ENCODE measurements at places on chromosomes 13 and 19.
A peak's percentile ranks its signal among the peaks of the same experiment; 100 is the strongest.

GRCh38 chr19:42466521-42467182 is 23.9 kb upstream of the CXCL17 start:
- DNase-seq, result no peak

DNA sequence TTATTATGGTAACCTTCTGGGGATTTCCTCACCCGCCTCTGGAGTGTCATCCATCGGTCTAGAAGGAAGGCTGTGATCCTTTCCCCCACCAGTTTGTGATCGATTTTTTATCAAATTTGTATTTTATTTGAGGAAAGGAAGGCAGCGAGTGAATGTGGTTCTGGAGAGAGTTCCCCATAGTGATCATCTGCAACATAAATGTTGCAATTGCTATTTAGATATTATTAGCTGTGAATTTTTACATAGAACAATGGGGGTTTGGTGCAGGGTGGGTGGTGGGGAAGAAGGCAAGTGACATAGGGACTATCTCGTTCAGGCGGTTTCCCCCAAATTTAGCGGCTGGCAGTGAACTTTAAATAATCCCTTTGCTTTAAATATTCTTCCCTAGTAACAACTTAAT is 1.2 kb downstream of the CDK8 start:
- DNase-seq, result no peak

DNA sequence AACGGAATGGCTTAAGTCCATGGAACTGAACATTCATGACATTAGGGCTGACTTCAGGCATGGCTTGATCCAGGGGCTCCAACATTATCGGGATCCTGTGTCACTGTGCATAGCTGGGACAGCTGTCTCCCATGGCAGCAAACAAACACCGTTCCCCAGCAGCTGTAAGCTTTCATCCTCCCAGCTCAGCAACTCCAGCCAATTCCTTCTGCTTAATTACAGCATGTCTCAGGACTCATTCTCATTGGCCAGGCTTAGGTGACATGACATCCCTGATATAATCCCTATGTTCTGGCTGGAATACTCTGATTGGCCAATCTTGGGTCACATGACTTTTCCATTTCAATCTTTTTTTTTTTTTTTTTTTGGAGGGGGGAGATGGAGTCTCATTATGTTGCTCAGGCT is 10.9 kb upstream of the TLE5 start:
- peak; percentile 58 for DNase-seq

GRCh38 chr13:30618930-30619279 is 1.2 kb downstream of the USPL1 start:
- no peak for DNase-seq

DNA sequence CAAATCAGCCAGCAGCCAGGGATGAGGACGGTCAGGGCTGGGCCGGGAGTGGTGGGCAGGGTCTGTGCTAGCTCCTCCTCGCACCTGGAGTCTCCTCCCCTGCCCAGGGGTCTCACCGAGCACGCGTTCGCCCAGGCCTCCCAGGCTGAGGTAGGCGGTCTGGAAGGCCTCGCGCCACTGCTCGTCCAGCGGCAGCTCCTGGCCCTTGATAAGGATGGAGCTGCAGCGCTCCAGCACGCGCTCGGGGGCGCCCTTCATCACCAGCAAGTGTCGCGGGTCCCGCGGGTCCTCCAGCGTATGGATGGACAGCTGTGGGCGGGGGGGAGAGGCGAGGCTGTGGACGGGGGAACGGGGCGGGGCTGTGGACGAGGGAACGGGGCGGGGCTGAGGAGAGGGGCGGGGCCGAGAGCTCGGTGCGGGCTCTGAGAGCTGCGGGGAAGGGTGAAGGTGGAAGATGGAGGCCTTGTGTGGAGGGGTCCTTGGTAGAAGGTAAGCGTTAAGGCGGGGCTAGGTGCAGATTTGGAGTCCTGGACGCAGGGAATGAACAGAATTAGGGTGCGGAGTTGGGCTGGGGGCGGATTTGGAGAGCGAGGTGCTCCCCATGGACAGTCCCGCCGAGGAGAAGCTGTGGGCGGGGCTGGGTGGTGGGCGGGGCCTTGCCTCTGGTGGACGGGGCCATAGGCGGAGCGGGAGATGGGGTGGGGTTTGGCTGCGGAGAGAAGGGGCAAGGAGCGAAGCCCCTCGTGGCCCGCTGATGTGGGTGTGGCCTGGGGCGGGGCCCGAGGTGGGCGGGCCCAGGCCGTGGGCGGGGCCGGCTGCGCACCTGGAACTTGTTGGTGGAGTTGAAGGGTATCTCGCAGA is 5.7 kb downstream of the ATP4A start:
- no peak for DNase-seq

GRCh38 chr13:89324582-89324981 is 1653.4 kb downstream of the SLITRK5 start:
- DNase-seq, result peak; percentile 5

DNA sequence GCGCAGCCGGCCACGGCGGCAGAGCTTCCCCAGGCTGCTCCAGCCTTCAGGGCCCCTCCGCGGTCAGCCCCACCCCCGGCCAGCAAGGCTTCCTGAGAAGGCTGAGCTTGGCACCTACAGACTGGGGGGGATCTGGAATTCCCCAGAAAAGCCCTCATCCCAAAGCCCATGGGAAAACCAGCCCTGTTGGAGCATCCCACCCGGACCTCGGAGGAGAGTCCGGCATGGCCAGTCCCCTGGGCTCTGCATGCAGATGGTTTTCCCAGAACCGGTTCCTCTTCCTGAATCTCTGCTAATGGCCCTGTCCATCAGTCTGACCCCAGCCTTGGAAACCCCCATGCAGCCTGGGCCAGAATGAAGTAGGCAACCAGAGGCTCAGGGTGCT is 10.3 kb downstream of the RASA3 start:
- no peak for DNase-seq

DNA sequence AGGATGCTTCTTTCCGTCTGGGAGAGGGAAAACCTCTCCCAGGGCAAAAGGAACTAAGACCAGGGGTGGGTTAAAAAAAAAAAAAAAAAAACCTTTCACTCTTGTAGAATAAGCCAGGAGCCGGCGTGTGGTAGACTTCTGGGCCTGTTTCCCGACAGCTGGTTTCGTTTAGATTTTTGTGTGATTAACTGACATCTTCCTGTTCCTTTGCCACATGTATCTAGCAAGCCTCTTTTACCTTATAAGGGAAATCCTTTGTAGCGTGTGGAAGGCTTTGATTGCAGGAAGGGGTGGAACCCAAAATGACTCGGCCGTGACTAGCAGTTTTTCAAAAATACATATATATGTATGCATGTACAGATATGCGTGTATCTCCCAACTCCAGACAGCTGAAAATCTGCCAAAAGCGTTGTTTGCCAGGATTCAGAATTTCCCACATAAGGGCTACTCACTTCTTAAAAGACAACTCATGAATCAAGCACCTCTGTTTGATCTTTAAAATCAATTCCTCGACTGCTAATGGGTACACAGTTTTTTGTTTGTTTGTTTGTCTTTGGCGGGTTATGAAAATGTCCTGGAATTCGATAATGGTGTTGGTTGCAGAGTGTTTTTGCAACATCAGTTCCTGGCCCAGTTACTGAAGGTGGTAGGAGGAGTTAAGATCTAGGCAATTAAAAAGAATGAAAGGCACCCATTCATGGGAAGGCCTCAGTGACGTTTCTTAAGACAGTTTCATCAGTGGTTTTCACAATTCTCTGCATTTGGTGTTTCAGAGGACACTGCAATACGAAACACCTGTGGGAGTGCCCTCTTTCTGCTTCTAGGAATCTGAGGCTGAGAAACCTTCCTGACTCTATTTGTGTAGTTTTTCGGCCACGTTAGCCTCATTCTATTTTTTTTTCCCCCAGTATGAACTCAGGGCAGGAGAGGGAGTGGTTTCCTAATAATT is 2.7 kb downstream of the TPM4 start:
- peak; percentile 83 for DNase-seq

GRCh38 chr19:3061182-3062161 is 823 bp downstream of the TLE5 start:
- no peak for DNase-seq

DNA sequence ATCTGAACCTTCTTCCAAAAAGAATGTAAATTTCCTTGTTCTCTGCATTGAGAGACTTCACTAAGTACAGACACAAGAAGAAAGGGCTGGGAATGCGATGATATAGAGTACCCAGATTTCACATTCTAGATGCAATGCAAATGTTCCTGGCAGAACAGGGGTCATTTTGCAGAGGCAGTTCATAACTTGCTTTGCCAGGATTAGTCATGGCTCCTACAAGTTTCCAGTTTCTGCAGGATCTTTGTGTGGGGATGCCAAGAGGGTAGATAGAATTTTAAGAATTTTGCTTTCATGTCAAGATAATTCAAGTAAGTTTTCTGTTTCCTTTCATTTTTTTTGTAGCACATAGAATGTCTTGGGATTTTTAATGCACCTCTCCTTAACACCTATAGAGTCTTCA is 181.2 kb downstream of the FGF9 start:
- no peak for DNase-seq

DNA sequence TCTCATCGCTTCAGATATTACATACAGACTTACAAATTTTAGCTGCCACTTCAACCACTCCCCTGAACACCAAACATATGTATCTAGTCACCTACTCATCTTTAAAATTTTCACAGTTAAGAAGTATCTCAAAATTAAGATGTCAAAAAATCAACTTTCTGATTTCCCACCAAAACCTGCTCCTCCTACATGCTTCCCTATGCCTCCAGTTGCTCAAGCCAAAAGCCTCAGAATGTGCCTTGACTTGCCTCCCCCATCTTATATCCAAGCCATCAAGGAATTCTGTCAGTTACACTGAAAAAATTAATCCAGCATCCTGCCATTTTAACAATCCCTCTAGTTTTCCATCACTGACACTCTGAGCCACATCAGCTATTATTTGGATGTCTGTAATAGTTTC is 85.0 kb downstream of the SPRY2 start:
- DNase-seq, result no peak

DNA sequence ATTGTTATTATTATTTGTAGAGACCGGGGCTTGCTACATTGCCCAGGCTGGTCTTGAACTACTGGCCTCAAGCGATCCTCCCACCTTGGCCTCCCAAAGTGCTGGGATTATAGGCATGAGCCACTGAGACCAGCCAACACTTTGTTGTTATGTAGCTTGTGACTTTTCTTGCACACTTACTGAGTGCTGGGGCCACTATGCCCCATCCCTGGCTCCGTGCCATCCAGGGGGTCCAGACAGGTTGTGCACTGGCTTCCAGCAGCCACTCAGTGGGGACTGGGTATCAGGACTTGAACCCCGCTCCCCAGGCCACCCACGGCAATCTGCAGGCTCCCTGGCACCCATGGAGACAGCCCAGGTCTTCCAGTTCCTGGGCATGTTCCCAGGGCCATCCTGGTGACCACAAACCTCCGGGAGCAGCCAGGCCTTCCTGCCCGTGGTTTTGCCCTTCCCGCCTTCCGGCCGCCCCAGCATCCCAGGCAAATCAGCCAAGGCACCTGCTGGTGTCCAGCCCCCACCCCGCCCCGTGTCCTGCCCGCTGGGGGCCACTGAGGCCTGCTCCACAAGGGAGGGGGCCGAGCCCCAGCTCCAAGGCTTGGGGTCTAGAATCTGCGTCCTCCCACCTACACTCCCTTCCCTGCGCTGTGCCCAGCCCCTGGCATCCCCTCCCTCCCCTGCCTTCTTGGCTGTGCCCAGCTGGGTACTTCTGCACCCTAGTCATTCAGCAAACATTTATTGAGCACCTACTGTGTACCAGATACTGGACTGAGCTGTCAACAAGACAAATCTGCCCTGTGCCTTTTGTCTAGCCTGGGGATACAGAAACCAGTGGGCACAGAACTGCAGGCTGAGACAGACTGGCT is 23.7 kb upstream of the SEMA6B start:
- peak; percentile 25 for DNase-seq

- DNase-seq, result no peak
Observed at GRCh38 chr19:6252066-6252465, 27.7 kb downstream of the MLLT1 start.

DNA sequence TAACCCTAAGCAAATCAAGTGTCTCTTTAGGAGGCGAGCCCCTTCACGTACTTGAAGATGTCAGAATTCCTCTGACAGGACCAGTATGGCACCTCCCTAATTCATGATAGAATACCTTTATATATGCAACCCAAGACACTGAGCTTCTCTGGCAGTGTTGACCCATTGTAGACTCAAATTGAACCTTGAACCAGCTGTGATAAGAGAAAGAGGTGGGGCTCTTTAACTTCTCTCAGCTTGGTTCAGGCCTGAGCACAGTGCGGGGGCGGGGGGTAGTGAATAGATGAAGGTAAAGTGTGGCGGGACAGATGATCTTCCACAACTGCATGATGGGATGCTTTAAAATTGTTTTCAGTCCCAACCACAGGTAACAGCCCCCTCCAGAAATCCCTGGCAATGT is 12.1 kb downstream of the MBNL2 start:
- DNase-seq, result no peak

DNA sequence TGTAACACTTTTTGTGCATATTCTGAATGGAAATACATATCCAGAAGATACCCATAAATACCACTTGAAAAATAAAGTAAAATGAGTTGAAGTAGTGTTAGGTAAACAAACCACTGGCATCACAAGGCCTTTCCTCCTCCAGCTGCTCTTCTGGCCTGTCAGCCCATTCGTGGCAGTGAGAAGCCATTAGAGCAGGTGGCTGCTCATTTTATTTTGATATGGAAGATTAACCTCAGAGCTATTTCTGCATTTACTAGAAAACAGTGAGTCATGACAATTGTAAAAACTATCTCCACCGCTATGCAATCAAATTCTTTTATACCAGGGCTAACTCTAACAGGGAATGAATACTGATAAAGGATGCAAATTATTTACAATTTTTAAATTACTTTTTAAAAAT is 2898.1 kb downstream of the PCDH9 start:
- peak; percentile 7 for DNase-seq

GRCh38 chr19:18663940-18664530 is 19.4 kb upstream of the CRTC1 start:
- DNase-seq, result no peak

- DNase-seq, result no peak
Observed at GRCh38 chr19:10207026-10207425, 12.3 kb upstream of the DNMT1 start.

GRCh38 chr19:31424861-31425620 is 75.8 kb upstream of the TSHZ3 start:
- DNase-seq, result no peak

DNA sequence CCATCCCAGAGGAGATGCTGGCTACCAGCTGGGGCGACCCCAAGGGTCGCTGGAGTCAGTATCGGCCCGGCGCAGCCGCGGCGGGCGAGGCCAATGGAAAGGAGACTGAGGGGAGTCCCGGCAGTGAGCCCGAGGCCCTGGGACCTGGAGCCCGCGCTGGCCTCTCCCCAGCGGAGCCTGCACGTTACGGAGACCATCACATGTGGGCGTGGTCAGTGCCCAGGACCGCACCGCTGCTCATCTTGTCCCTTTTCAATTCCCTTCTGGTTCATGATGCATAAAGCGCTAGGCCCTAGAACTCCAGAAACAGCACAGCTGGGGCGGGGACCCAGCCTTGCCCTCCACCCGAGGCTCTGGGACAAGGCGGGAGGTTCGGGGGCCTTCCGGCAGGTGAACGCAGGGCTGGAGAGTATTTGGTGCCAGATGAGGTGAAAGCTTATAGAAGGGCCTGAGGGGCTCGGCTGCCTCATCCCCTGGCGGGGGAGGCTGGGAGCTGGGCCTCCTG is 8.0 kb downstream of the C19orf25 start:
- DNase-seq, result no peak

GRCh38 chr13:75353781-75354193 is 128.2 kb downstream of the TBC1D4 start:
- no peak for DNase-seq

All from renal cortical epithelial cell (primary cell).